ENCODE measurements at places on chromosomes 11 and 22.

GRCh38 chr11:12756454-12756806, 82.2 kb downstream of the TEAD1 start:
- no peak for DNase-seq

DNA sequence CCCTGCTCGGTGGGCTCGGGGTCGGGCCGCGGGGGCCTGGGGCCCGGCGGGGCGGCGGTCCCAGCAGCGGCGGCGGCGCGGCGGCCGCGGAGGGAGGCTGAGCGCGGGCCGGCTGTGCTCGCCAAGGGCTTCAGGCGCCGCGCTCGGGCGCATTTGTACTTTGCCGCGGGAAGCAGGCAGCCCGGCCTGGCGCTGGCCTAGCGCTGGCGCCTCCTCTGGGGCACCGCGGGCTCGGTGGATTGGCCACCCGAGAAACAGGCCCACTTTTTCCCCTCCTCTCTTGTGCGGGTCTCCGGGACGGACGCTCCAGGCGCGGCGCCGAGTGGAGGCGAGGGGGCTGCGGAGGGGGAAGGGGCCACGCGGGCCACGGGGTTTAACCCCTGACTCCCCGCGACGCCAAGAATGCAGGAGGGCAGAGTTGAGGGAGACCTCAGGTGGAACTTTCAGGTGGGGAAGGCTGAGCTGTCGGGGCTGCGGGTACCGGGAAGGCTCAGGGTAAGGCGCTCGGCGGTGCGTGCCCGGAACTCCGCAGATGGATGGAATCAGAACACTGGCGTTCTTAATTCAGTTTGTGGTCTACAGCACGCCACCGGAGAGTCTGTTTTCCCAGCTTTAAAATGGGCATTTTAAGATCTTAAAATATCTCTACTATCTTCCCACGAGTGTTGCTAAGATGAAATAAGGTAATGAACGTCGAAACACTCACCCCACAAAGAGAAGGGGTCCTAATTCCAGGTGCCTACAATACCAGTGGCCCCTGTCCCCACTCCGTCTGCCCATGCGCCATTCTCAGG, at the start of gene CHRDL2:
CHRDL2 (minus strand) TSS at position 126 of the 794 bp plus-strand sequence. CDS start 538 bp downstream, outside the sequence.
- no peak for DNase-seq

DNA sequence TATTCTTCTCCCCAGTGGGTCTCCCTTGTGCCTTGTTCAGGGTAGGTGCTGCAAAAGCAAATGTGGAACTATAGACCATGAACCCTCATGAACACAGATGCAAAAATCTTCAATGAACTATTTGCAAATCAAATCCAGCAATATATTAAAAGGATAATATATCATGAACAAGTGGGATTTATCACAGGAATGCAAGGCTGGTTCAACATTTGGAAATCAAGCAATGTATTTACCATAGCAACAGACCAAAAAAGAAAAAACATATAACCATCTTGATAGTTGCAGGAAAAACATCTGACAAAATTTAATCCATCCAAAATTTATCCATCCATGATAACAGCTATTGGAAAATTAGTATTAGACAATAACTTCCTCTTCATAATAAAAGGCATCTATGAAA, 11.4 kb upstream of the OSBPL5 start:
- DNase-seq = no peak

GRCh38 chr11:117915672-117916235, 13.4 kb downstream of the TMPRSS13 start:
- no peak for DNase-seq

DNA sequence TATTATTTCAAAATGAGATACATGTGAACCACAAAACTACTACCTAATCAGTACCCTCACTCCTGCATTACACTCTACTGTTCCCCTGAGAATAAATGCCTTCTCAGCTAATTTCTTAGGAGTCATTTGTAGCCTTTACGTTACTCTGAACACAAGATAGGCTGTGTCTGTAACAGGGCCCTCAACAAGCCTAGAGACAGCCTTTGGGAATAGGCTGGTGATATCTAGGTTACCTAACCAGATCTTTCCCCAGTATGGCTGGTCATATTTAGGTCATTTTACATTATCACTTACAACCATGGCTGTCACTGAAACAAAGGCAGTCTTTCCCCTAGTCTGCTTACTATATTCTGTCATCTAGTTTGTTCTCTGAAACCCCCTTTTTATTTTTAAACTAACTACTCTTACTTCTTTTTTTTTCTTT, 14.2 kb downstream of the ATM start:
- no peak for DNase-seq
